ENCODE measurements at places on chromosomes 12 and 14.

GRCh38 chr14:69987406-69988121, 108.3 kb downstream of the SMOC1 start:
- no peak for DNase-seq

- DNase-seq: no peak
Observed at GRCh38 chr14:80403036-80403435, 191.7 kb upstream of the DIO2 start.

DNA sequence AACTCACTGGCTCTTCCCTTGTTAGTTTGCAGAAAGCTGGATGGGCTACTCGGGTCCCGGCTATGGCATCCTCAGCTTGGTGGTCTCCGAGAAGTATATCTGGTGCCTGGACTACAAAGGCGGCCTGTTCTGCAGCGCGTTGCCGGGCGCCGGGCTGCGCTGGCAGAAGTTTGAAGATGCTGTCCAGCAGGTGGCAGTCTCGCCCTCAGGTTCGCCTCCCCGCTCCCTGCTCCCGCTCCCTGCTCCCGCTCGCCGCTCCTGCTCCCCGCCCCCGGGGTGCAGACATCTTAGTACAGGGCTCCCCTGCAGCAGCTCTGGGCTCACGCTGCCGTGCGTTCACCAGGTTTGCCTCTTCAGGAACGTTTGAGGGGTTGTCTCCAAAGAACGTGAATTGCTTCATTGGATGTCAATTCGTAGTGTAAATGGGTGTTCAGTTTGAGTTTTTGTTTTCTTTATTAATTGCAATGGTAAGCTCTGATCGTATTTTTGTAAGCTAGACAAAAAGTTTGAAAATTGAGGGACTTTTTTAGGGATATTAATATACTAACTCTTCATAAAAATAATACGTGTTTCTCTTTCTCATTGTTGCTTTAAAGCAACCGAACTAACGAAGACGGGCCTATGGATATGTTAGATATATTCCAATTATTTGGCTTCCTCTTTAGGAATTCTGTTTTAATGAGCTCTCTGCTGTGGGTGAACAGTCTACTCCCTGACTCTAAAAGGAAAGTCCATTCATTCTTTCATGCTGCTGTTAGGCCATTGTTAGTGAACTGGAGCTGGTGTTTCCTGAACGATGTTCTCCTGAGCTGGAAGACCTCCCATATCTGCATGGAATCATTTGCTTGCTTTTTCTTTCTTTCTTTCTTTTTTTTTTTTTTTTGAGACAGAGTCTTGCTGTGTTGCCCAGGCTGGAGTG, 71.3 kb downstream of the ANKRD9 start:
- DNase-seq: peak; percentile 88

GRCh38 chr12:71008616-71009015, 88.1 kb upstream of the PTPRR start:
- DNase-seq: no peak
